ENCODE measurements at places on chromosomes 4 and X. TPM values are rescaled to one million over a fixed set of nuclear protein-coding genes. Genes with fewer than 3 reads are reported as not detected.
A peak's percentile ranks its signal among the peaks of the same experiment; 100 is the strongest.

DNA sequence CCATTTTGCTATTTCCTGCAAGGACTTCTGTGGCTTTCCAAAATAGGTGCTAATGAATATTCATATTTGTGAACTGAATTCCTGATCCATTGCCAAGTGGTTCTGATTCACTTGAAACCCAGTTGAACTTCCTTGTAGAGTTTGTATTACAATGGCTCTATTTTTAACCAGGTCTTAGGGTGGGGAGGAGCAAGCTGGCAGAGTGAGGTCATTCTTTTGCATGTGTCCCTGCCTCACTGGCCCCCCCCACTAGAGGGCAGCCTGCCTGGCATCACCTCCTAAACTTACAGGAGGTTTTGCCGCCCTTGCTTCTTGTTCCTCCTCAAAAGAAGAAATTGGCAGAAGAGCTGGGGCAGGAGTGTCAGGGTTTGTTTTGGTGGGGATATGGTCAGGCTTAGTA is 10.5 kb downstream of the PTTG2 start:
- H3K4me1 ChIP-seq = peaks cover 14% of the 10 kb centered on the region
- no peak overlapping the region for H3K4me3 ChIP-seq
- H3K36me3 ChIP-seq = no peaks in the 10 kb centered on the region
- H3K27ac ChIP-seq = no peak overlapping the region

GRCh38 chrX:49058794-49059193 is at the start of gene CCDC120:
CCDC120 (plus strand) TSS chrX:49058999; CDS start chrX:49062042, 3,043 bp downstream.
- H3K27ac ChIP-seq = no peak within 1 kb of the TSS
- H3K27me3 ChIP-seq = no peaks in the 10 kb centered on the region
- H3K36me3 ChIP-seq = no peaks in the 10 kb centered on the region
- H3K4me3 ChIP-seq = no peak within 1 kb of the TSS

DNA sequence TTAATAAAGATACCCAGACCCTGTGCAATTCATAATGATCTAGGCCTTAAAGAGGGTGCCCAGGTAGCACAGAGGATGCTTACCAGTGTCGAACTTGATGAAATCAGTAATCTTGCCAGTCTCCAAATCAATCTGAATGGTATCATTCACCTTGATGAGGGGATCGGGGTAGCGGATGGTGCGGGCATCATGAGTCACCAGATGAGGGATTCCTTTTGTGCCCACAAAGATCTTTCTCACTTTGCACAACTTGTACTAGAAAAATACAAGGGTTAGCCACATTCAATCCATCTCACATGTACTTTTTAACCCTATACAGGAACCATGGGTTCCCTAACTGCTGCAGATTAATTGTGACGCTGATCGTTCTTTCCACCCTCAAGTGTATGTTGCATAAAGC is 3.3 kb downstream of the RPS4X start:
- H3K4me3 ChIP-seq = peak overlapping the region; percentile 80
- no peaks in the 10 kb centered on the region for H3K27me3 ChIP-seq
- peaks cover 49% of the 10 kb centered on the region for H3K4me1 ChIP-seq
- peaks cover 52% of the 10 kb centered on the region for H3K36me3 ChIP-seq
- peak overlapping the region; percentile 89 for H3K27ac ChIP-seq

DNA sequence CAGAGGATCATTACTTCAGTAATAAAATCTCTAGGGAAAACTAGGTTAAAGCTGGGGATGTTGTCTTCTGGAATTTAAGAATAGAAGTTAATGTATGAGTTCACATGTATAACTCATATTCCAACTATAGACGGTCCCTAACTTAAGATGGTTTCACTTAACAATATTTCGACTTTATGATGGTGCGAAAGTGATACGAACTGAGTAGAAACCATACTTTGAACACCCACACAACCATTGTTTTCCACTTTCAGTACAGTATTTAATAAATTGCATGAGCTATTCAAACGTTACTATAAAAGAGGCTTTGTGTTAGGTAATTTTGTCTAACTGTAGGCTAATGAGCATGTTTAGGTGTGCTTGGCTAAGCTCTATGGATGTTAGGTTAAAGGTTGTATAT is 38.7 kb downstream of the CCSER1 start:
- H3K36me3 ChIP-seq = no peaks in the 10 kb centered on the region
- H3K27ac ChIP-seq = no peak overlapping the region
- H3K27me3 ChIP-seq = no peaks in the 10 kb centered on the region
- no peak for DNase-seq
- H3K4me3 ChIP-seq = no peak overlapping the region
- H3K4me1 ChIP-seq = no peaks in the 10 kb centered on the region

- peak; percentile 4 for DNase-seq
- H3K4me1 ChIP-seq = peaks cover 6% of the 10 kb centered on the region
- H3K4me3 ChIP-seq = peak overlapping the region; percentile 34
- no peaks in the 10 kb centered on the region for H3K36me3 ChIP-seq
These were observed 194.6 kb upstream of the FTHL17 start for GRCh38 chrX:31266203-31267076.

- peaks cover 9% of the 10 kb centered on the region for H3K27me3 ChIP-seq
- DNase-seq = no peak
- H3K27ac ChIP-seq = no peak overlapping the region
- no peaks in the 10 kb centered on the region for H3K4me1 ChIP-seq
- H3K36me3 ChIP-seq = no peaks in the 10 kb centered on the region
These were observed 90.7 kb downstream of the CORIN start for GRCh38 chr4:47747211-47747610.

- no peaks in the 10 kb centered on the region for H3K36me3 ChIP-seq
- no peaks in the 10 kb centered on the region for H3K4me1 ChIP-seq
- H3K4me3 ChIP-seq = no peak overlapping the region
- no peak for DNase-seq
These were observed 619.4 kb upstream of the SPANXN1 start for GRCh38 chrX:144627947-144628346.

DNA sequence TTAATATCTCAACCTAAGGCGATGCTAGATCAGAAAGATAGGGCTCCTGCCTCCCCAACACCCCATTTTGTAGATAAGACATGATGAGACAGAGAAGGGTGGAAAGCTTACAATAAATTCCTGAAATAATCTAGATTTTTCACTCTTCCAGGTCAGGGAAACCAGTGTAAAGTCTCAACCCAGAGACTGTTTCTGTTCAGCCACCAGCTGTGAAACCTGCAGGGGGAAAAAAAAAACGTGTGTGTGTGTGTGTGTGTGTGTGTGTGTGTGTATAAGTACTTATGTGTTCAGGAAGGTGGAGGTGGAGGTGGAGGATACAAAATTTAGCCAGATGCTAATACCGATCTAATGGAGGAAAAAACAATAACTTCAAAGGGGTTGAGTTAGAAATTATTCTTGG is 773 bp upstream of the ITM2A start:
- no peak for DNase-seq
- H3K4me3 ChIP-seq = peak overlapping the region; percentile 86
- peaks cover 15% of the 10 kb centered on the region for H3K36me3 ChIP-seq
- H3K4me1 ChIP-seq = peaks cover 39% of the 10 kb centered on the region
- no peaks in the 10 kb centered on the region for H3K27me3 ChIP-seq

DNA sequence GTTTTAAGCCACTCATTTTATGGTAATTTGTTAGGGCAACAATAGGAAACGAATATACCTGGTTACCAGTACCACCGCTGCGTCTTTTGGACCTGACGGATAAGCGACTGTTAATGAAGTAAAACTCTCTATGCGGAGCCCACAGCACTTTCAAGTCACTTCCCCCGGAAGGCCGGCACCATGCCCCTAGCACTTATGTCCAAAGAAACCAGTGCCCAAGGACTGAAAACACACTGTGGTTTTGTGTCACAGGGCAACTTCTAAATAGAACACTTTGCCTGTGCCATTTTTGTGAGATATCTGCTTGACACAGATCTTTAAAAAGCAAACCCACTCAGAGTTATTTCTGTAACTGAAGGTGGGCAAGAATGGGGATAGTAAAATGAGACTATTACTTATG is 22.7 kb downstream of the SH3KBP1 start:
- no peaks in the 10 kb centered on the region for H3K27me3 ChIP-seq
- H3K4me1 ChIP-seq = peaks cover 65% of the 10 kb centered on the region
- H3K4me3 ChIP-seq = no peak overlapping the region
- H3K36me3 ChIP-seq = no peaks in the 10 kb centered on the region
- no peak overlapping the region for H3K27ac ChIP-seq
- no peak for DNase-seq

GRCh38 chr4:96713271-96713850 is 873.5 kb downstream of the PDHA2 start:
- no peak overlapping the region for H3K4me3 ChIP-seq
- no peaks in the 10 kb centered on the region for H3K36me3 ChIP-seq
- H3K27ac ChIP-seq = no peak overlapping the region
- no peak for DNase-seq

DNA sequence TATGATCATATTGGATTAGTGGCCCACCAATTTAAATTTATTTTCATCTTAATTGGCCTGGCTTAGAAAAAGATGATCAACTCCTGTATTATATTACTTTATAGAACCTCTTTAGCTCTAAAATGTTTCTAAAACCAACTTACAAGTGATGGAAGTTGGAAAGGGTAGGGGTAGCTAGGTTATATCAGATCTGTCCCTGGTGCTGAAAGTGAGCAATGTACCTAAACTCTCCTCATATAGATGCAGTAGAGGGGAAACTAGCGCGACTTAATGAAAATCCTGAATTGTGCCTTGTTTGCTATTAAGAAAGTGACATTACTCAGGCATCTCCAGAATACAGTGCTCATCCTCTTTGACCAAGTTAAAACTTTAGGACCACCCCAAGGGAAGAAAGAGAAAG is 7.5 kb upstream of the PTCHD1 start:
- H3K4me3 ChIP-seq = no peak overlapping the region
- H3K27ac ChIP-seq = no peak overlapping the region
- H3K4me1 ChIP-seq = peaks cover 4% of the 10 kb centered on the region
- H3K27me3 ChIP-seq = peaks cover 7% of the 10 kb centered on the region

DNA sequence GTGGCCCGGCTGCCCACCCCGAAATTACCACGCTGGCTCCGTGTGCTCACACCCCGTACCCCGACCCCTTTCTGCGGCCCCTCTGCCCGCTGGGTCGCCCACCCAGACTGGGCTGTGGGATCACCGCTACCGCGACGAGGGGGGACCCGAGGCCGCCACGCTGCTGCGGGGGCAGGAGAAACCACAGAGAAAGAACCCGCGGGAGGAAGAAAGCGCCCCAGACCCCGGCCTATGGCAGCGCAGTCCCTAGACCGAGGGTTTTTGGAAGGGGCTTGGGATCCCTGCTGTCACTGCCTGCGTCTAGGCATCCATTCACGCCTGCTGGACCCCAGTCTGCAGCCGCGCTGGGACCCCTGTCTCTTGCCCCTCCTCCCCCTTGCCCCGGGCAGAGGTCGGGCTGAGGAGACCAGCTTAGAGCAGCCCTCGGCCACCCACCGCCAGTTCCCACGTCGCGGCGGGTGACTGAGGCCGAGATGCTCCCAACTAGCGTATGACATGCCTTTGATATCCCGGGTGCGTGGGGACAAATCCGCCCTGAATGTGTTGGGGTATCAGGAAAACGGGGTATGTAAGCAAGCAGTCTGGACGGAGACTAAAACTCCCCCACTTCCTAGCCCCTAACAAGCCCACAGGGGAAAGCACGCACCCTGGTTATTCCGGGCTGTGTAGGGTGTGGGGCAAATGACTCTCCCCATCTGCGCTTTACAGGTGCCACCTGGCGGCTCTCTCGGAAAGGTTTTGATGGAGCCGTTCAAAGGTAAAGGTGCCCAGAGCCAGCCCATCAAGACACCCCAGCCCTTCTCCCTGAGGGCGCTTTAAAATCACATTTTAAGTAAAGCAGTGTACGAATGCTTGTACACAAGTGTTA is 862 bp upstream of the INPP4B start:
- peaks cover 15% of the 10 kb centered on the region for H3K4me1 ChIP-seq
- DNase-seq = peak; percentile 90
- H3K4me3 ChIP-seq = peak overlapping the region; percentile 86
- H3K27ac ChIP-seq = peak overlapping the region; percentile 84
- H3K36me3 ChIP-seq = no peaks in the 10 kb centered on the region

Gene ABLIM2
- total RNA-seq = 0.24 TPM

Gene MAP3K15
- 1.2 TPM for total RNA-seq

Gene CEP44
- 41.4 TPM for total RNA-seq

Gene PDCL2
- not detected for total RNA-seq

Gene ATP1B4
- not detected for total RNA-seq

Measured in activated naive CD4-positive, alpha-beta T cell treated with anti-CD3 and anti-CD28 coated beads for 36 hours (primary cell).